ENCODE measurements at places on chromosomes 7 and 10.

DNA sequence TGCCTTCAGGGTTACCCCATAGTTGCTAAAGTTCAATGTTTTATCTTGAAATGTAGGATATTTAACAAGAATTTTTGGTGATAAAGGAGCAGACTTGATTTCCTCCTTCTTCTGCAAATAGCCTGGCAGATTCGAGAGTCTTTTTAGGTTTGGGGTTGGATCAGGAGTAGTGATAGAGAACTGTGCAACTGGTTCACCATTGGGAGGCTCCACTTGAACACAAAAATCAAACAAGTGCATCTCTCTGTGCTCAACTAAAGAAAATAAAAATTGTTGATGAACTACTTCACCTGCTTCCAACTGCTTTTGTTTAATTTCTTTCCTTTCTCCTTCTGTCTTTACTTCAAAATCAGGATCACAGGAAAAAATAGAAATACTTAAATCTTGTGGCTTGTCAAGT lies 58.5 kb downstream of the MACC1 start:
- DNase-seq, result no peak

- no peak for DNase-seq
Observed at GRCh38 chr10:62514079-62514693, 140.0 kb downstream of the ZNF365 start.

DNA sequence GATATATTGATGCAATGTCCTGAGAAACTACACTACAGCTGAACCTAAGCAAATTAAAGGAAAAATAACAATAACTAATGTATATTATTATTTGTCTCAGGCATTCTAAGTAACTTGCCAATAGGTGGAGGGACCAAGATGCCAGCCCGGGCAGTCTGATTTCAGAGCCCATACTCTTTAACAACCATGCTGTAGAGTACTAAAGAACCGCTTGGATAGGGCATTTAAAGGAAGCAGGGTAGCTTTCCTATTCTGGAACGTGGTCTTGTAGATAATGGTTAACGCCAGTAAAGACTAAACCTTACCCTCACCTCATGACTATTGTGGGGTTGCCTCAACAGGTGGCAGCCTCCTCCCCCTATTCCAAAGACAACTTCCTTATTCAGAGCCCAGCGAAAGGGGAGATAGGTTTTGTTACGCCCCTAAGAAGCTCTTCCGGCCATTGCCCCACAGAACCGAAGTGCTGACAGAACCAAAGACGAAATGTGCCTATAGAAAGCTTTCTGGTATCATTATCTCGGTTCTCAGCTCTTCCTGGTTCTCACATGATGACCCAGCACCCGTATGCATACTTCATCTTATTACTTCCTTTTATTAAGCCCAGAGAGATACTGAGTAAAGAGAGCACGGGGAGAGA lies 707 bp upstream of the C1GALT1 start:
- peak; percentile 16 for DNase-seq

- peak; percentile 67 for DNase-seq
Observed at GRCh38 chr10:77846718-77847311, 79.7 kb downstream of the DLG5 start.

- DNase-seq, result no peak
Observed at GRCh38 chr7:1285556-1286301, 53.1 kb downstream of the UNCX start.

- DNase-seq, result no peak
Observed at GRCh38 chr7:148972375-148972774, 55.9 kb downstream of the PDIA4 start.

GRCh38 chr10:11861341-11861740 lies 38.2 kb downstream of the PROSER2 start:
- no peak for DNase-seq

DNA sequence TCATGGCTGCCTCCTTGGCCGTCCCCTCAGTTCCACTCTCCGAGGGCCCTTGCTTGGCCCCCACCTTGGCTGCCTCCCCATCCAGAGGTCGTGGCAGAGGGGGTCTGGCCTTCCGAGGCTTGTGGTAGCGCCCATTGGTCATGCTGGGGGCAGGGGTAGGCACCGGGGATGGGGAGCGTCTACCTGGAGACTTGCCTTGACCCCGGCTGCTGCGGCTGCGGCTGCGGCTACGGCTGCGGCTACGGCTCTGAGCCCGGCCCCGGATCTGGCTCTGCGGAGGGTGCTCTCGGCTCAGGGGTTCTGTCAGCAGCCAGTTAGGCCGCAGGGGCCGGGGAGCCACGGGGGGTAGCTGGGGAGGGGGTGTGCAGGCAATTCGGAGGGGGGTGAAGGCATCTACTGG lies 10.7 kb downstream of the LZTS2 start:
- no peak for DNase-seq

DNA sequence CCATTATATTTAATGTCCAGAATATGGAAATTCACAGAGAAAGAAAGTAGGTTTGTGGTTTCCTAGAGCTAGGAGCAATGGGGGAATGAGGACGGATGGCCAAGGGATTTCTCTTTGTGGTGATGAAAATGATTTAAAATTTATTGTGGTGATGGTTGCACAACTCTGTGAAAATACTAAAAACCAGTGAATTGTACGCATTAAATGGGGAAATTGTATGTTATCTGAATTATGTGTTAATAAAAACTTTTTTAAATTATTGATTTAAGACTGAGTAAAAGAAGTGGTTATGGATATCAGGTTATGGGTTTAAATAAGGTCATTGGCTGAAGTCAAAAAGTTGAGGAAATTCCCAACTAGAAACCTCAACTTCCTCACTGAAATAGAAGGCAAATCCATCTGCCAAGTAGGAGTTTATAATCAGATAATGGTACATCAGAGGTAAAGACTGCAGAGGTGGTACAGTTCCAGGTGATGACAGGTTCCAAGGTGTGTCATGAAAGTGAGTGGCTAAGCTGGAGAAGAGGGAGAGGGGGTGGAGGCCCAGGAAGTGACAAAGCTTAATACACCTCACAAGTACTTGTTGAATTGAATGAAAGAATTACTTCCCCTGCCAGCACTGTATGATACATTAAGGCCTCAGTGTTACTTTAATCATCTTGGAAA lies 68.9 kb upstream of the CCDC71L start:
- DNase-seq, result no peak

GRCh38 chr7:81845744-81846241 lies 75.9 kb upstream of the HGF start:
- DNase-seq, result no peak

- DNase-seq, result no peak
Observed at GRCh38 chr10:44564790-44565189, 179.9 kb upstream of the CXCL12 start.

DNA sequence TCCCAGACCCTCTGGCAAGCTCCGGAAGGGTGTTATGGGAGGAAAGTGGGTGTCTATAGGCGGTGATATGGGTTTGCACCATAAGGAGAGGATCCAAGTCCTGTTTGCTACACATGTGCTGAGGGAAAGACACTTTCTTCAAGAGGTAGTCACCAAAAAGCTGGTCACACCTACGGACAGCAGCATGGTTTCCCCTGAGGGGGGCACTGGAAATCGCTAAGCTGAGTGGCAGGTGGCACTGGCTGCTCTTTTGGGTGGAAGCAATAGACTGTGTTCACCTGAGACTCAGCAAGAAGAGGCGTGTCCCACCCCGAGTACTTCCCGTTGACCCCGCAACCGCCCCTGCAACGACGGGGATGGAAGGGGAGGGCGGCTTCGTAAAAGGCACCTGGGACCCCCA lies 1.8 kb upstream of the FOXI2 start:
- DNase-seq, result no peak

DNA sequence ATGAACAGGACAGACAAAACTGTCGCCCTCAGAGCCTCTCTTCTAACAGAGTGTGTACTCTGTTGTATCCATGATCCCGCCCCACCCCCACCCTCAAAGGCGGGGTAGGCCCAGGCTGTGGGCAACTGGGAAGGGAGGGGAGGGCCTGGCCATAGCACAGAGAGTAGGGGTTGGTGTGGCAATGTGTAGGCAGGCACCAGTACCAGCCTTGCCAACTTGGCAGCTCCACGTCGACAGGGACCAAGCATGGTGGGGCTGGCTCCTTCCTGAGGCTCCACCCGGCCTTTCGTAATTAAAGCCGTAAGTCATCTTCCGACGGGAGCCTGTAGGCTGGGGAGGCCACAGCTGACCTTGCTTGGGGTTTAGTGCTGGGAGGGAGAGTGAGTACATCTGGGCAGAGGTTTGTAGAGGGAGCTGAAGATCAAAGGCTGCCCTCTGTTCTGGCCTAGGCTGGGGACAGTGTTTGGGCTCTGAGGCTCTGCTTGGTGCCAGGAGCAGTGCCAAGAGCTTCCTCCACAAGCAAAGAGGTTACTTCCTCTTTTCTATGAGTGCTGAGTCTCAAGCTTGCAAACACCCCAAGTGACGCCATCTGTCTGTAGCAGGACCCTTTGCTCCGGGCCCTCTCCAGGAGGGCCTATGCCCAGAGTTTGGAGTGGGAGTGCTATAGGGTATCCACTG lies 121.6 kb downstream of the C10orf105 start:
- no peak for DNase-seq

DNA sequence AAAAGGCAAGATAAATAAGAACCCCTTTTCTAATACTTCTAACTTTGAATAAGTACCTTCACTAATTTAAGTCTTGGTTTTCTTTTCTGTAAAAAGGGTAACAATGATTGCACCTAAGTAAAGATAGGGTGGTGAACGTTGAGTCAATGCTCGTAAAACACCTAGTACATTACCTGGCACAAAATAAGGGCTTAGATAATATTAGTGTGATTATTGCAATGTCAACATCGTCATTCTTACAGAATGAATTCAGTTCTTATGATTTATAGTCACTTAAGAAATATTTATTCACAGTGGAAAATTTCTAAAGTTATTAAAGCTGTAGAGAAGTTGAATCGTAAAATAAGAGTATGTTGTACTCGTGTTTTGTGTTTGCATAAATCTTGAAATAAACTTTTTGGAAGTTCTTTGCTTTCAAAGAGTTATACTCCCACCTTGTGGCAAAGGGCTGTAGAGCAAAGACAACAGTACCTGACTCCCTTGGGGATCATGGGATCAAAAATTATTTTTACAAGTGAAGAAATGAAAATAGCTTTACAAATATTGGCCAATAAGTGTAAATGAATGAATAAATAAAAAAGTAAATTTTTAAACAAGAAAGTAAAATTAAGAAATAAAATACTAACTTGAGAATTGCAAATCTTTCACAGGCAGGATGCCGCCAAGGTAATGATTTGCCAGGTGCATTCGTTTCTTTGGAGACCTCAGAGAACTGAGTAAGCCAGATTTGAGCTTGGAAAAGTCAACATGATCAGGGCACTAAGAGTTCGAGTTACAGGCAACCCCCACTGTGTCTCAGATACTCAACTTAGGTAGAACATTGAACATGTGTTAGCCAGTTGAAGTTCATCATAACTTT lies 285.8 kb upstream of the CACNA2D1 start:
- DNase-seq, result peak; percentile 46

DNA sequence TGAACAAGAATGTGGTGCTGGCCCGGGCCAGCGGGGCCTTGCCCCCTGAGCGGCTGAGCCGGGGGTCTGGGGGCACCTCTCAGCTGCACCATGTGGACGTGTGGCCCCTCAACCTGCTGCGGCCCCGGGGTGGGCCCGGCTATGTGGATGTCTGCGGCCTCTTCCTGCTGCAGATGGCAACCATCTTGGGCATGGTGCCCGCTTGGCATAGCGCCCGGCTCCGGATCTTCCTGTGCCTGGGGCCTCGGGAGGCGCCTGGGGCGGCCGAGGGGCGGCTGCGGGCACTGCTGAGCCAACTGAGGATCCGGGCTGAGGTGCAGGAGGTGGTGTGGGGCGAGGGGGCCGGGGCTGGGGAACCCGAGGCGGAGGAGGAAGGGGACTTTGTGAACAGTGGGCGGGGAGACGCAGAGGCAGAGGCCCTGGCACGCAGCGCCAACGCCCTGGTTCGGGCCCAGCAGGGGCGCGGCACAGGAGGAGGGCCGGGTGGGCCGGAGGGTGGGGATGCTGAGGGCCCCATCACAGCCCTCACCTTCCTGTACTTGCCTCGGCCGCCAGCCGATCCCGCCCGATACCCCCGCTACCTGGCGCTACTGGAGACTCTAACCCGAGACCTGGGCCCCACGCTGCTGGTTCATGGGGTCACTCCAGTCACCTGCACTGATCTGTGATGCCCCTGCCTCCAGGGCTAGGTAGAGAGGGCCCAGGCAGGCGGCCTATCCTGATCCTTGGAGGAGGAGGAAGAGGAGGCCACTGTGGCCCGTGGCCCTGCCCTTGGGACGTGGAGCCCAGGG lies 1.1 kb upstream of the TRIP6 start:
- peak; percentile 64 for DNase-seq

DNA sequence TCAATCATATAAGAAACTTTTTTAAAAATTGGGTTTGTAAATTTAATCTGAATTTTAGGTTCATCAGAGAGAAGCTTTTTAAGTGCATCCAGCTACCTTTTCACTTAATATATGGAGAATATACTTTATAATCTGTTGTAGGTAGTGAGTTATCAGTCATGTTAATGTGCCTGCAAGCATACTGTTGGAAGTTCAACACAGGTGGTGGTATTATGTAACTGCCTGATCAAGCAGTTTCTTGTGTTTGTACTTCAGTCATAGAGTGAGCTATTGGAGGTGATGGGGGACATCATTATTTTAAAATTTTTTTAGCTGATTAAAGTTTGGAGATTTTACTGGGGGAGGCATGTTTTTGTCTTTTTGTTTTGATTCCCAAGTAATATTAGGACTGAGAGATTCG lies 2.5 kb downstream of the TNKS2 start:
- DNase-seq, result no peak

DNA sequence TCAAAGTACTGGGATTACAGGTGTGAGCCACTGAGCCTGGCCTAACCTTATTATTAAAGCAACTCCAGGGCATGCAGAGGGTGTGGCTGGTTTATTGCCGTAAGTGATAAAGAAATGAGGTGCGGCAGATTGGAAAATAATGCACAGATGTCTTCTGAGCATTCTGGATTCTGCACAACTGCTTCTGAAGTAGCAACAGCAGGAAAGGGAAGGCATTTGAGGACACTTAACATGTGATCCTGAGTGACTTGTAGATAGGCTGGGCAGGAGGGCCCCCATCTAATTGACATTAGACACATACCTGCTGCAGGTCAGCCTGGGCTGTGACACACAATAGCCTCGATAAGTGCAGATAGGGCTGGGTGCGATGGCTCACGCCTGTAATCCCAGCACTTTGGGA lies 5.6 kb downstream of the RHBDD2 start:
- no peak for DNase-seq

DNA sequence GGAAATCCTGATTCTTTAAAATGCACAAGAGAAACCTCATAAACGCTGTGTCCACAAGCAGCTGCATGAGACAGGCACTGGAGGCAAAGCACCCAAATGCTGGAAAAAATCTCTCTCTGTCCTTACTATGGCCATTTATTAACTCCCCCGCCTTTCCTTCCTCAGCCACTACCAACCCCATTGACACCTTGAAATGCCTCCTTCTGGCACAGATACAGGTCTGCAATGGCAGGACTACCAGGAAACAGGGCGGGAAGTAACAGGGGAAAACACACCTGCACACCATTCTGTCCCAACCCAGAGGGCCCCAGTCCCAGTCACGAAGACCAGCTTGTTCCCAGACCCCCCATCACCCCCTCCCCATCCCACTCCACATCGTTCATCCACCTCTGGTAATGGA lies 224.3 kb downstream of the PARD3 start:
- no peak for DNase-seq

- no peak for DNase-seq
Observed at GRCh38 chr10:22959292-22959691, 31.4 kb downstream of the ARMC3 start.

Data from NCI-H460 (cell line).